Fibroblast of lung (primary cell): ENCODE measurements at places on chromosomes 13 and 19.

DNA sequence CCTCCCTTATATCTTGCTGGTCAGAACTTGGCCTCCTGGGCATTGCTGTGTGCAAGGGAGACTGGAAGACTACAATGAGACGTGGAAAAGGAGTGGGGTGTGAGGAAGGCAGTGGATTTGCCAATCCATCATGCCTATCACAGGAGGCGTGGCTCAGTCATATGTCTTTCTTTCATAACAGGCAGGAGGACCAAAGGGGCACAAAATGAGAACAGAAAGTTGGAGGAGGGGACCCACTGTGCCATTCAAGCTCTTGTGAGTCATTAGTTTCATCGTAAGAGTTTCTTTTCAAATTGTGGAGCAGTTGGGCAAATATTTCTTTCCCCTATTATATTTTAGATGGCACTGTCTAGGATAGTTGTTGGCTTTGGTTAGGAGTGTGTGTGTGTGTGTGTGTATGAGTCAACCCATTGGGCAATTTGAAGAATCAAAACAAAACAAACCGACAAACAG lies 471.5 kb downstream of the TSHZ3 start:
- no peaks in the 10 kb centered on the region for H3K36me3 ChIP-seq
- no peaks in the 10 kb centered on the region for H3K27me3 ChIP-seq
- H3K27ac ChIP-seq = no peak overlapping the region
- no peaks in the 10 kb centered on the region for H3K4me1 ChIP-seq

- H3K27ac ChIP-seq = no peak overlapping the region
- H3K4me1 ChIP-seq = no peaks in the 10 kb centered on the region
- H3K36me3 ChIP-seq = no peaks in the 10 kb centered on the region
These were observed 73.8 kb upstream of the FAM216B start for GRCh38 chr13:42707586-42707985.

DNA sequence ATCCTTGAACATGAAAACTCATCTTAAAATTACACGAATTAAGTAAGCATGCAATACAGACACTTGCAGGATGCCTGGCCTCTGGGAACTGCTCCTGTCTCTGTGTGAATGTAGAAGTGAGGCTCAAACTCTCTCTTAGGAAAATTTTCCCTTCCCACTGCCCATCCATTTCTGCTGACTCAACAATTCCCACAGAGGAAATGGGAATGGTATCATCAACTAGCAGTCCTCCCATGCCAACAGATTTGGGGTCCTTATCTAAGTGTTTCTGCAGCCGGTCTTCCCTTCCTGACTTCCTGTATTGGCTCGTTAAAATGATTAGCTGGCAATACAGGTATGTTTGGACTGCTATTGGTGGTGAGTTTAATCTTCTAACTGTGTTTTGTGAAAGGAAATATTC lies 85.8 kb downstream of the DOCK9 start:
- no peaks in the 10 kb centered on the region for H3K4me1 ChIP-seq
- no peak for DNase-seq
- H3K27ac ChIP-seq = no peak overlapping the region
- H3K4me3 ChIP-seq = no peak overlapping the region
- no peaks in the 10 kb centered on the region for H3K36me3 ChIP-seq
- no peaks in the 10 kb centered on the region for H3K27me3 ChIP-seq

DNA sequence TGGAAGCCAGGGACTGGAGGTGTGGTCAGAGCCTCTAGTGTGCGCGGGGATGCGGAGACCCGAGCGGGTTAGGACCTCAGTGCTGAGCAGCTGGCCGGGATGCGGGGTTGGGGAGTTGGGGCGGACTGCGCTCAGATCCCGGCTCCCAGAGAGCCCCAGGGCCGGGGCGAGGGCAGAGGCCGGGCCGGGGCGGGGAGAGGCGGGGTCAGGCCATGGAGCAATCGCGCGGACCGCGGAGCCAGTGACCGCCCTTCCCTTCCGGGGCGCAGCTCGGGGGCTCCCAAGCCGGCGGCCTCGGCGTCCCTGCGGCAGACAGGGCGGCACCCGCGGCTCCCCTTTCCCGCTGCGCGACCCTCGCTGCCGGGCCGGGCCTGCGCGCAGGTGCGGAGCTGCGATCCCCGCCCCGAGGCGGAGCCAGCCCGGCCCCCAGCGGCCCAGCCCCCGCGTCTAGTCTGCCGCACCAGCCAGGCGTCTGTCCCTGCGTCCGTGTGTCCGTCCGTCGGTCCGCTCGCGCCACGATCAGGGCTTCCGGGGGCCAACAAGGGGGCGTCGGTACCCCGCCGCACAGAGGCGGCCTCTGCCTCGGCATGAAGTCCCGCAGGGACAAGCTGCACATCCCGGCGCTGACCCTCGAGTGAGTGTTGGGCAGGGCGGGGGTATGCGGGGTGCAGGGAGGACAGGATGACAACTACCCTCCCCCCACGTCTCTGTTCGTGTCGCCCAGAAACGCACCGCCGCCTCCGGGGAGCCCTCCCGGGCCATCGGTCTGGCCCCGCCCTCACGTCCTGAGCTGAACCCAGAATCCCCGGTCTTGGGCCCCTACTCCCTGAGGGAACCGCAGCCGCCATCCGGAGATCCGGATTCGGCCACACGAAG lies 12.4 kb downstream of the MAST3 start:
- peak overlapping the region; percentile 82 for H3K4me3 ChIP-seq
- H3K27me3 ChIP-seq = no peaks in the 10 kb centered on the region
- DNase-seq = no peak
- no peak overlapping the region for H3K27ac ChIP-seq
- peaks cover 5% of the 10 kb centered on the region for H3K4me1 ChIP-seq
- peaks cover 1% of the 10 kb centered on the region for H3K36me3 ChIP-seq

DNA sequence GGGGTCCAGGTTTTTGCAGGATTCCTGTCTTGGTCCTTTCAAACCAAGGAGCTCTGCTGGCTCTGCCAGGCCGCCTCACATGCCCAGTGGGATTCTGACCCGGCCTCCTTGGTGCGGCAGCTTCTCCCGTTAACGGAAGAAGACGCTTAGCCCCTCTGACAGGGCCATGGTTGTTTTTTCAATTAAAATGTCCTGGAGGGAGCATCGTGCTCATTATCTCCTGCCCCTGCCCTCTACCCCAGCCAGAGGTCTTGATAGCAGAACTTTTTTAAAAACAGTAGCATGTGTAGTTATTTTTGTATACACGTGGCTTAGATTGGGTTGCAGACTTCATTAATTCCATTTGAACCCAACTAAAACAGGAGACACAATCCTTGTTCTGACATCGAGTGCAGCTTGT lies 11.5 kb upstream of the RPS15 start:
- H3K36me3 ChIP-seq = peaks cover 44% of the 10 kb centered on the region
- H3K4me3 ChIP-seq = no peak overlapping the region
- no peaks in the 10 kb centered on the region for H3K27me3 ChIP-seq
- no peaks in the 10 kb centered on the region for H3K4me1 ChIP-seq
